ENCODE measurements at places on chromosomes 1 and 21. TPM values are rescaled to one million over a fixed set of nuclear protein-coding genes. Genes with fewer than 3 reads are reported as not detected.

TNFSF4 gene
- not detected for total RNA-seq

RGS8 gene
- not detected for total RNA-seq

HOOK1 gene
- 0.27 TPM for total RNA-seq

OR2T29 gene
- total RNA-seq, result not detected

ZNF648 gene
- not detected for total RNA-seq

CASP9 gene
- total RNA-seq, result 5.0 TPM
